Naive thymus-derived CD4-positive, alpha-beta T cell (primary cell): ENCODE measurements at places on chromosomes 5 and 9.

DNA sequence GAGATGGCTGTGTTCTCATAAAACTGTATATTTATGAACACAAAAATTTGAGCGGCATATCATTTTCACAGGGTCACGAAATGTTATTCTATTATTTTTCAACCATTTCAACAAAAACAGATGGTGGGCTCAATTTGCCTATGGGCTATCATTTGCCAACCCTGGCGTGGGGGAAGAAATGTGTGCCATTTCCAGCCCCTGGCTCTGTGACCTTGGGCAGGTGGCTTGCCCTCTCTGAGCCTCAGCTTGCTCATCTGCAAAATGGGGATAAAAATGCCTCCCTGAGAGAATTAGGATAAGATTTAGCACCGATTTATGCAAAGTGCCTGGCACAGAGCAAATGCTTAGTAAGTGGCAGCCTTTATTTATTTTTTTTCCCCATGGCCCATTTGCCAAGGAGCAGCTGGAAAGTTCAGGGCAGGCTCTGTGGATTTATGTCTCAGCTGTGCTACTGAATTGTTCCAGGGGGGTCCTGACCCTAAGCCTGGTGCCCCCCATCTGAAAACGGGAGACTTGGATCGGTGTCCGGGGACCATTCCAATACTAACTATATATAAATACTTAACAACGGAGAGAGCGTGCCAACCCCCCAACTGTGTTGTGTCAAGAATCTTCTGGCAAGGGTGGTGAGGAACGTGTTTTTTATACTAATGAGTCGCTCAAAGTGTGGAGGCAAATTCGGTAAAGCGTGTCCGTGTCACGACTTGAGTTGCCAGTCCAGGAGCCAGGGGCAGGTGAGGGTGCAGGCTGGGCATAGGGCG, 34.5 kb downstream of the HRH2 start:
- no peak for DNase-seq

DNA sequence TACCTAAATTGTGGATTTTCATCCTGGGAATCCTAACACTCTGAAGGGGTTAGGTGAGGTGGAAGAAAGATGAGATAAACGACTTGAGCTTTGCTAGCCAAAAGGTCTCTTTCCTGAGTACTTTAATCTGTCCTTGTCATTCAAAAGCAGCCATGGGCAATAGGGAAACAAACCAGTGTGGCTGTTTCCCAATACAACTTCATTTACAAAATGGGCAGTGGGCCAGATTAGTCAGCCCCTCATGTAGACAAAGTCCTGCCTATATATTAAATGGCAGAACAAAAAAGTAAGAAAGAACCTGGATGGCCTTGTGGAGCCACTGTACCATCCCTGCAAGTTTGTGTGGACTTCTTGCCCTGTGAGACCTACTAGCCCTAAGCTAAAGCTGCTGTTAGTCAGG, 51.0 kb upstream of the NFIL3 start:
- DNase-seq, result no peak

- DNase-seq, result no peak
Observed at GRCh38 chr5:127294829-127295228, 4.2 kb downstream of the MEGF10 start.

- no peak for DNase-seq
Observed at GRCh38 chr9:119418721-119419120, 49.5 kb upstream of the BRINP1 start.

GRCh38 chr9:32580631-32581300, 7.8 kb upstream of the NDUFB6 start:
- no peak for DNase-seq

DNA sequence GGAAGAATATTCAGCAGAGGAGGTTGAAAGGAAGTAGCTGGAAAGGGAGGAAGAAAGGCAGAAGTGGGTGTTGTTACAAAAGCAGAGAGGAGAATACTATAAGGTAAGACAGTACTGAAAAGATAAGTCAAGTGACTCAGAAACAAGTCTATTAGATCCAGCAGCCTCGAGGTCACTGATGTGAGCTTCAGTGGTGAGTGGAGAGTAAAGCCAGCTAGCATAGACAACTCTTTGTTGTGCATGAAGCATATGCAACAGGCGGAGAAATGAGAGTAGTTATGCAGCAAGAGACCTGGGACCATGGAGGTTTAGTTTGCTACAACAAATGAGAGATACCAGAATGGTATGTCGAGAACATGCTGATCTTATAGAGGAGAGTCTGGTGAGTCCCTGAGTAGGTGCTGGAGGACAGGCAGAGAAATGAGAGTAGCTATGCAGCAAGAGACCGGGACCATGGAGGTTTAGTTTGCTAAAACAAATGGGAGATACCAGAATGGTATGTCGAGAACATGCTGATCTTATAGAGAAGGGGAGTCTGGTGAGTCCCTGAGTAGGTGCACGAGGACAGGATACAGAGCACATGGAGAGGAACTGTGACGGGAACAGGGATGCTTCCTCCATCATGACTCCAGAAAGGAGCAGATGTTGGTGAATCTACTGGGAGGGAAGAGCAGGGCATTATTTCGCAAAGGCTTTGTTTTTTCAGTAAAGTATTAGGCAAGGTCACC, 36.0 kb downstream of the EQTN start:
- no peak for DNase-seq

GRCh38 chr9:20781092-20781491, 97.0 kb downstream of the FOCAD start:
- DNase-seq, result no peak

DNA sequence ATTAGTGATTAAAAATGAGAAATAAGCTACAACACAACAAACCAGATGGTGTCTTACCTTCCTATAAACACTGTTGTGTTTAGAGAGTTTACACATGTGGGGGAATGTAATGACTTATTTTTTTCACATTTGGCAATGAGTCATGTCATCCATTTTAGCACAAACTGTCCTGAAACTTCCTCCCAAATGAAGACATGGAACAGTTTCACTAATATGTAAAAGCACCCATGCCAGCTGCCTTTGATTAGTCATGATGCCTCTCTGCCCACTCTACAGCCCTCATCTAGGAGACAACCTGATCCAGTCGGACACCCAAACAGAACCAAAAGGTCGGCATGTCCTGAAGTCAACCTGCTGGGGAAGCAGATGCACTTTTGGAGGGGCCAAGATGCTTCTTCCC, 98.2 kb downstream of the SEMA5A start:
- DNase-seq, result no peak

DNA sequence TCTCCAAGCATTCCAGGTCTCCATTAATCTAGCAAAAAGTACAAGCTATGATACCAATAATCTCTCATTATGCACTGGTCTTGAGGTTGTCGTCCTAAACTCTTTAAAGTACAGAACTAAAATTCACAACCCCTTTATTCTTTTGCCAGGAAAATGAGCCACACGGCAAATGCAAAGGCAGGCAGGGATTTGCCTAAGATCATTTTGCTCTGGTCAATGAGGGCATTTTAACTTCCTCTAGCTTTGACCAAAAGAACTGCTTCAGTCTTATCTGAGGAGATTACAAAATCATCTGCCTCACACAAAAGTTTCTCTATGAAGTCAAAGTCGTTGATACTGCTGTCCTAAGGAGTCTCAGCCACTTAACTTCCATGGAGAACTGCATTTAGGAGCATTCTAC, 51.8 kb downstream of the EPB41L4B start:
- DNase-seq, result no peak

DNA sequence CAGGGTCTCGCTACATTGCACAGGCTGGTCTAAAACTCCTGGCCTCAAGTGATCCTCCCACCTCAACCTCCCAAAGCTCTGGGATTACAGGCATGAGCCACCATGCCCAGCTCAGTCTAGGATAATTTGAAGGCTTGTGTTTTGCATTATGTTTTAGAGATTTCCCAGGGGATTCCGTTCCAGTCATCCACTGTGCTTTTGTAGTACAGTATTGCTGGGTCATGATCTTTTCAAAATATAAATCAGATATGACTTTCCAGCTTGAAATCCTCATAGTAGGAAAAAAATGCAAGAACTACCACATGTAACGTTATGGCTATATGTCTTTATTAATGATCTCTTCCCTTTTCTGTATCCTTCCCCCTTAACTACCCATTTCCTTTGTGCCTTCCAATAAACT, 338.1 kb downstream of the PRELID2 start:
- DNase-seq, result no peak

DNA sequence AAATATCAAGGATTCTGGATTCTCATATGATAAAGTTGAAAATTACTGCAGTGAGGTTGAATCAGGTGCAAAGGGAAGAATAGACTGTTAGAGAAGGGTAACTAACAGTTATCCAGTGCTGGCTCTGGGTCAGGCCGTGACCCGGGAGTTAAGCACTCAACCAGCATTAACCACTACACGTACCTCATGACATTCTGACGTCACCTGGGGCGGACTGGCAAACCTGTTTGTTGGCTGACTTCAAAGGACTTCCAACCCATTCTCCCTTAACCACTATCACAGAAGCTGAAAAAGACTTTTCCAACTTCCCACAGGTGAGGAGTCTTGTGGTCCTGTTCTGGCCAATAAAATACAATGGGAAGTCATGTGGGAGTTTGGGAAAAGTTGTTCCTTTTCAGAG, 268.9 kb downstream of the ENC1 start:
- no peak for DNase-seq

GRCh38 chr5:178203670-178204181, 607 bp upstream of the HNRNPAB start:
- DNase-seq, result no peak

- no peak for DNase-seq
Observed at GRCh38 chr9:123048748-123049147, 15.3 kb downstream of the GPR21 start.

- DNase-seq, result no peak
Observed at GRCh38 chr5:171092194-171092593, 216.9 kb upstream of the TLX3 start.

- DNase-seq, result no peak
Observed at GRCh38 chr5:136892000-136892399, 526.7 kb upstream of the TRPC7 start.

DNA sequence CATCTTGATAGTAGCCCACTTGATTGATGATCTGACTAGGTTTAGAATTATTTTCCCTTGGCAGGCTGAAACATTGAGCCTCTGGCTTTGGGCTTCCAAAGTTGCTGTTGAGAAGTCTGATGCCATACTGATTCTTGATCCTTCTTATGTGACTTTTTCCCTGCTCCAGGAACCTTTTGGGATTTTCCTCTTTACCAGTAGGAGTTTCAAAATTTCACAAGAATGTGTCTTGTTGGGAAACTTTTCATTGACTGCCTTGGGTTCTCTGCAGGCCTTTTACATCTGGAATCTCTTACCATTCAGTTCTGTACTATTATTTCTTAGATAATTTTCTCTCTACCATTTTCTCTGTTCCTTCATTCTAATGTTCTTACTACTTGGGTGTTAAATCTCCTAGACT, 20.0 kb downstream of the STC2 start:
- no peak for DNase-seq

- DNase-seq, result no peak
Observed at GRCh38 chr5:18496041-18496440, 861.8 kb downstream of the TAF11L14 start.

DNA sequence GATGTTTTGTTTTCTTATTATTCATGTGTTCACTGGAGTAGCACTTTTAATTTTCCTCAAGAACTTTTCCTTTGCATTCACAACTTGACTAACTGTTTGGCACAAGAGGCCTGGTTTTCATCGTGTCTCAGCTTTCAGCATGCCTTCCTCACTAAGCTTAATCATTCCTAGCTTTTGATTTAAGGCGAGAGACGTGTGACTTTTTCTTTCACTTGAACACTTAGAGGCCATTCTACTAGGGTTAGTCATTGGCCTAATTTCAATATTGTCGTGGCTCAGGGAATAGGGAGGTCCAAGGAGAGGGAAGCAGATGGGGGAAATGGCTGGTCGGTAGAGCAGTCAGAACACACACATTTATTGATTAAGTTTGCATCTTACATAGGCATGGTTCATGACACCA, 94.0 kb downstream of the ZNF462 start:
- no peak for DNase-seq

- DNase-seq, result no peak
Observed at GRCh38 chr5:169838688-169839087, 141.6 kb downstream of the INSYN2B start.

DNA sequence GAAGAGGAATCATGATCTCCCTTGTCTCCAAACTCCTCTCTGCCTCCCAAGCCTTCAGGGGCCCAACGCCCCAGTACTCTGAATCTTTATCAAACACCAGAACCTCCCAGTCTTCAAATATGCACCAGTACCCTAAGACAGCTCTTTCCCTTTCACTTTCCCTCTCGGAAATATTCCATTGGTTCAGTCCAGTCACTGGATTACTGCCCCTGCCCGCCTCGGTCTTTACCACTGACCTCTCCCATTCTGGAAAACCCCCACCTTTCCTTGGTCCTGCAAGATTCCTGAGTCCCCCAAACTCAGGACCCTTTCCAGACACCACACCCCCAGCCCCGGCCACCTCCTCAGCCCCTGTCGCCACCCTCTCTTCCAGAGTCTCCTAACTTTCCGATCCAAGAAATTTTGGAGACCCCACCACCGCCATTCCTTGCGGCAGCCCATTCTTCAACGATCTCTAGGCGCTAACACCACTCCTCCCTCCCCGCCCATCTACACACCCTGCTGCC, 674 bp downstream of the C5orf15 start:
- DNase-seq, result no peak

GRCh38 chr9:77170991-77171699, 6.2 kb upstream of the VPS13A start:
- DNase-seq, result no peak

DNA sequence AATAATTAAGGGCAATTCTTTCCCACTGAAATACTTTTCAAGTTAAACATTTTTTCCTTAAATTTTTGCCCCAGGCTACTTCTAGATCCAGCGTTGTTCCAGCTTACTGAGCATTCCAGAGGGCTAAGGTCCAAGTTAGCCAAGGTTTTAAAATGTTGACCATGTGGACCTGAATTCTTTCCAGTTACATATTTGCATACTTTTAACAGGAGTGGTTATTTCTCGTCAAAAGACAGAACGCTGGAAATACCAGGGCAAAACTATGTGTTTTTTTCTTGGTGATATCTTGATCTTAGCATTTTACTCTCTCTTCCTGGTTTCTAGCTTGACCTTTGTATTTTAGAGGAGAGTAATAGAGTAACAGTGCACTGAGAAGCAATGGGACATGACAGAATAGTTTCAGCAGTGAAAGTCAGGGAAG, 32.8 kb downstream of the TMC1 start:
- DNase-seq, result no peak

GRCh38 chr5:26482076-26482809, 556.1 kb downstream of the CDH9 start:
- DNase-seq, result no peak

DNA sequence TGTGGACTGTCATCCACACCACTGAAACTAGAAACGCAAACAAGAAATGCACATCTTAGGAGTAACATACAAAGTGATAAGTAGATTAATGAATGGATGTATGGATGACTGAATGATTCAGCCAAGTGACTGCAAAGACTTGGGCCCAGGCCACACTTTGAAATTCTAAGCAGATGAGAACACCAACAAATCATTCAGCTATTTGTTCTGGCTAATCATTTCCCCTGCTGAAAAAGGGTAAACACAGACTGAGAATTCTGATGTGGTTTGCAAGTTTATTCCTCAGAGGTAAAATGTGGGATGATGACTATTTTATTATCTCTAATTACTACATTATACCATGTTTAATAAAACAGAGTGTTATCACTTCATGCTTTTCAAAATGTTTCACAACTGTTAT, 163.2 kb upstream of the ADAMTS16 start:
- DNase-seq, result no peak

- DNase-seq, result no peak
Observed at GRCh38 chr9:93025736-93026135, 32.8 kb upstream of the SUSD3 start.
